Daoy (cell line): ENCODE measurements at places on chromosomes 5 and 9. TPM values are rescaled to one million over a fixed set of nuclear protein-coding genes. Genes with fewer than 3 reads are reported as not detected.

PROB1 gene
- total RNA-seq, result 0.09 and 0.17 TPM in 2 replicates

LHX3 gene
- total RNA-seq, result not detected in 2 replicates

PRSS3 gene
- total RNA-seq, result 13.5 and 15.2 TPM in 2 replicates

TMEM171 gene
- 1.5 and 4.6 TPM in 2 replicates for total RNA-seq

NSUN2 gene
- total RNA-seq, result 52.6 and 54.5 TPM in 2 replicates

DNA sequence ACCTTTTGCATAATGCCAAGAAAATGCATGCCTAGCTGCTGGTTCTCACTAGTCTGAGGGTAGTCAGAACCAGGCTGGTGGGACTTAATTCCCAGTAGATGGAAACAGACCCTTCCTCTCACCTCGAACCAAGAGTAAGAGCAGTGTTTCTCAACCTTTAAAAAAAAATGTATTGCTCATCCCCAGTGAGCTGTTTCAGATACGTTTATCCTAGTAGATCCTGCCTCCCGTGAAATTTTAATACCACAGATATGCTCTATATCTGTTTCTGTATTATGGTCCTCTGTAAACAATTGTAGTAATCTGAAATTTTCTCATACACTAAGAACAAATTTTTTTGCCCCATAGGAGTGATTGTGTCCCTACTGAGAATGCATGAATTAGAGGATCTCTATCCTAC is 86.2 kb downstream of the TEK start:
- no peak for DNase-seq

- DNase-seq, result peak; percentile 85
Observed at GRCh38 chr5:137833463-137833862, 34.2 kb upstream of the MYOT start.

GRCh38 chr9:126794441-126794840 is 10.4 kb upstream of the ZBTB43 start:
- no peak for DNase-seq

DNA sequence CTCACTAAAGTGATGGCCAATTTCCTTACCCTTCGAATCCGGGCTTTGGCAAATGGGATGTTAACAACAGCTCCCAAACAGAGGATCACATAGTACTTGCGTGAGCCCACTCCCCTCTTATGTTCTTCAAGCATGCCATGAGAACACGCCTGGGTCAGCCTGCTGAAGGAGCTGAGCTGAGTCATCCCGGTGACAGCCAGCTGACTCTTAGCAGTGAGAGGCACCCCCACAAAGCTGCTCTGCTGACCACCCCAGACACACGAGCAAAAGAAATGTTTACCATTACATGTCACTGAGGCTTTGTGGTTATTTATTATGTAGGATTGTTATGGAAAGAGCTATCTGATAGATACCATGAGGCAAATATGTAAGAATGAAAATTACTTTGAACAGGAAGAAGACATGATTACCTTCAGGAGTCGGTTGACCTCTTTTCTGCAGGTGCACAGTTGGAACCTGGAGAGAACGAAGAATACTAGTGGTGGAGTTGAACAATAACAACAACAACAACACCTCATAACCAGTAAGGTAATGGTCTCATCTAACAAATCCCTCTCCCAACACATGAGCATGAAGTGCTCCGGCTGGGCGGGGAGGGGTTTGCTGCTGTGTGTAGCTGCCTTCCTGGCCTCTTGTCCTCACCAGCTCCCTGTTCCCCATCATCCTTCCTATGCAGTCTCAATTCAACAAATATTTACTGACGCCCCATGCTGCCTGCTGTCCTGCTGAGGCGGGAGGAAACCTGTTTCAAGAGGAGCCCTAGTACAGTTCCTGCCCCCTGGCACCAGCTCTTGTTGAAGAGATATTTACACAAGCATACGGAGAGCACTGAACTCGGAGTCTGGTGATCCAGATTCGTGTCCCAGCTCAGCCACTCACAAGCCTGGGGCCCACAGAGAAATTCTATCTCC is 69.4 kb upstream of the LHFPL2 start:
- DNase-seq, result peak; percentile 54

- no peak for DNase-seq
Observed at GRCh38 chr5:32233696-32234447, 59.8 kb upstream of the GOLPH3 start.

- DNase-seq, result peak; percentile 77
Observed at GRCh38 chr5:141420855-141421488, at the start of gene PCDHGA11. PCDHGA11 (plus strand) TSS chr5:141421051; CDS start chr5:141421228, 177 bp downstream.

GRCh38 chr9:36488389-36488756 is 84.3 kb upstream of the MELK start:
- no peak for DNase-seq

- no peak for DNase-seq
Observed at GRCh38 chr5:153893817-153894216, 144.9 kb downstream of the FAM114A2 start.

DNA sequence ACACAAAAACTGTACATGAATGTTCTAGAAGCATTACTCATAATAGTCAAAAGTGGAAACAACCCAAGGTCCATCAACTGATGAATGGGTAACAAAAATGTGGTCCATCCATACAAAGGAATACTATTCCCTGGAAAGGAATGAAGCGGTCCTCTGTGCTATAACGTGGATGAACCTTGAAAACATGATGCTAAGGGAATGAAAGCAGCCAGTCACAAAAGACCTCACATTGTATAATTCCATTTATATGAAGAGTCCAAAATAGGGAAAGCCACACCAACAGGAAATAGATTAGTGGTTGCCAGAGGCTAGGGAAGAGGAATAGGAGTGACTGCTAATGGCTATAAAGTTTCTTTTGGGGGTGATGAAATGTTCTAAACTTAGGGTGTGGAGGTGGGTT is 22.7 kb upstream of the BARHL1 start:
- DNase-seq, result no peak

GRCh38 chr5:121366515-121366914 is 485.2 kb upstream of the FTMT start:
- DNase-seq, result peak; percentile 9

- DNase-seq, result no peak
Observed at GRCh38 chr9:20838218-20838617, 154.2 kb downstream of the FOCAD start.
